ENCODE measurements at places on chromosomes 2 and 18.

DNA sequence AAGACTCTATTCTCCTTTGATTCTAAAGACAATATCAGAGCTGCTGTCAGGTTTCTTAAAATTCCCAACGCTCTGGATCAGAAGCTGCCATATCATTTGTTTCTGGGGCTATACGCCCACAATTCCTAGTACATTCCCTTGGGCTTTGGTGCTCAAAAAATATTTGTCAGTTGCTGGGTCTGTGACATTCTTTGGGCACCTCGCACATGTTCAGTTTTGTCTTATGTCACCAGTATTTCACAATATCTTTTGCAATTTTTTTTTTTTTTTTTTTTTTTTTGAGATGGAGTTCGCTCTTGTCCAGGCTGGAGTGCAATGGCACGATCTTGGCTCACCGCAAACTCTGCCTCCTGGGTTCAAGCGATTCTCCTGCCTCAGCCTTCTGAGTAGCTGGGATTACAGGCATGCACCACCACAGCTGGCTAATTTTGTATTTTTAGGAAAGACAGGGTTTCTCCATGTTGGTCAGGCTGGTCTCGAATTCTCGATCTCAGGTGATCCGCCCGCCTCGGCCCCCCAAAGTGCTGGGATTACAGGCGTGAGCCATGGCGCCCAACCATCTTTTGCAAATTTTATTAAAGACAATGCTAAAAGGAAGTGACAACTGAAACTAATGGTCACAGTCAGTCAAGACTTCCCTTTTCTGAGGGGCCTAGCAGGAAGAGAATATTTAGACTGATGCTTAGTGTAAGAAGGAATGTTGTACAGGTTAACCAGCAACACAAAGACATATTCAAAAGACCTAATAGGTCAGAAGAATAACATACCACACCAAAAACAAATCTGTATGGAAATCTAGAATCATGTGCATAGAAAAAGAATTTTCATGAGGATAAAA, 6.8 kb downstream of the ZNF397 start:
- no peak for DNase-seq

- DNase-seq, result no peak
Observed at GRCh38 chr2:159944874-159945273, 117.5 kb downstream of the PLA2R1 start.

GRCh38 chr2:25566694-25567093, 106.7 kb downstream of the DTNB start:
- no peak for DNase-seq

DNA sequence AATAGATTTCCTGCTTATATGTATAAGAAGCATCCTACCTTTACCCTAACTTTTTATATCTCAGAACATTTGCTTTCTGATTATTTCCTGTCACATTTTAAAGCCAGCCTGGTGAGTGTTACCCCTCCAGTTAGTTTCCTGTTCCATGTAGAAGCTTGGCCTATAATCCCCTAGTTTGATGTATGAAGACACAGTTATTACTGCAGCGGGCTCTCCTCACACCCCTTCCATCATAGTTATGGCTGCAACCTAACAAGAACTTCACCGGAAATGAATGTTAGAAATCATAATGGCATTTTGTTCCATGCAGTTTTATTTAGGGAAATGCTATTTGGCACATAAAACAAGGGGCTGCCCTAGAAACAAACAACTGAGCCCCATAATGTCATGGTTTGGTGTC, 400.2 kb upstream of the SETBP1 start:
- DNase-seq, result no peak

DNA sequence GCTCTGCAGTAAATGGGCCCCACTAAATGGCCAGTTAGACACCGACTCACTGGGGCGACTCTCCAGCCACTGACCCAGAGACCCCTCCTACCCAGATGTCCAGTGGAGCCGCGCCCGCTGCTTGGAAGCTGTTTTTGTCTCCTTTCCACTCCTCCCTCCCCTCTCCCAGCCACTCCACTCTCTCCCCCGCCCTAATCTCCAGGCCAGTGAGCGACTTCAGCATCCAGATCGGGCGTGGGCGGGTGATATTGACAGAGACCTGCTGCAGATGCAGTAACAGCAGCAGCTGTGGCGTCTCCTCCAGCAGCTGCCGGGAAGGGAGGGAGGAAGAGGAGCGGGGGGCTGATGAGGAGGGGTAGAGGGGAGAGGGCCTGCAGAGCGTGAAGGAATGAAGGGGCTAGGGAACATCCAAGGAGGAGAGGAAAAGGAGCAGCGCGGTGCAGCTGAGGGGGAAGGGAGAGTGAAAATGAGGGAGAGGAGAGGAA, at the start of gene SCN7A:
Gene SCN7A, minus strand, starts transcription at position 110 of the 485 bp plus-strand sequence. CDS start 16,553 bp downstream, outside the sequence.
- no peak for DNase-seq

GRCh38 chr2:48715042-48715899, 40.3 kb downstream of the LHCGR start:
- DNase-seq, result no peak

- DNase-seq, result no peak
Observed at GRCh38 chr2:223044092-223044836, 7.7 kb upstream of the KCNE4 start.

- DNase-seq, result no peak
Observed at GRCh38 chr2:235265348-235265965, 228.4 kb upstream of the AGAP1 start.
